ENCODE measurements at places on chromosomes 7 and 10.

DNA sequence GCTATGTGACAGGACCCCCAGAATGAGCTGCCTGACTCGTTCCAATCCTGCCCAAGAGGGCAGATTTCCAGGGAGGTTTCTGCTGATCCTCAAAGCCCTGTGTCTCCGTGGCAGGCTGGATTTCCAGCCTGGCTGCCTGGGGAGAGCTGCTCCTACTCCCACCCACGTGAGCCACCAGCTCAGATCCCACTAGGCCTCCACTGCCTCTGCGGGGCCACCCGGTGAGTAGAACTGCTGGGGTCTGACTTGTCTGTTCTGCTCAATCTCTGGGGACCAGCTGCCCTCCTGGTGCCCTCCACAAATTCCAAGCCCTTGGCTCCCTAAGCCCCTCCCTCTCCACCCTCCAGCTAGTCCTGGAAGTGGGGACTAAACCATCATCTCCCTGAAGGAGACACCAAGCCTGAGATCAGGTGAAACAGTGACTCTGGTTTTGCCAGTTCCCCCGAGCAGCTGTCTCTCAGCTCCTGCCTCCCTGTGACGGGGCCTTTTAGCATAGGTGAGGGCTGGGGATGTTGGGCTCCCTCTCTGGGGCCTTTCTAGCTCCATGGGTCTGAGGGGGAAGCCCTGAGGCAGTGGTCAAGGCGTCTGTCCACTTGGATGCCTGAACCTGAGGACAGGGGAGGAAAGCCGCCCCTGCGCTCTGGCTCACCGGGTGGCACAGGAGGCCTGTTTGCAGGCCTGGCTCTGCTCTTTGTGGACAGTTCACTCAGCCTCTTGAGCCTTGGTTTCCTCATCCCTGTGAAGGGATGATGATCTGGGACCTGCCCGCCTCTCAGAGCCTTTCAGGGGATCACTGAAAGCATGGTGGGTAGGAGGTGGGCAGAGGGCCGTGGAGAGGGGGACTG is 5.6 kb downstream of the FAM241B start:
- DNase-seq: no peak

DNA sequence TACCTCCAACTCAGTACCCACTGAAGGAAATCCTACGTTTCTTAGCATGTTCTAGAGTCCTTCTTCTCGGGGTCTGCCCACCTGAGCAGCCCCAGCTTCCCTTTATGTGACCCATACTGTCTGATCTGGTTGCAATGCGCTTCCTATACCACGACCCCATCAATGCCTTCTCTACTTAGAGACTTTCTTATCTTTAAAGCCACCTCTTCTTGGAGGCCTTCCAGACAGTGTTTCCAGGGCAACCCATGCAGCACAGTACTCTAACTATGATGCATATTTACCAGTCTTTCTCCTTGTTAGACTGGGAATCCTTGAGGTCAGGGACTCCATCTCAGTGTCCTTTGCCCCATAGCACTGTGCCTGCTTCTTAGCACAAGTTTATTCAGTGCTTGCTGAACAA is 54.5 kb upstream of the SLF2 start:
- DNase-seq: no peak

DNA sequence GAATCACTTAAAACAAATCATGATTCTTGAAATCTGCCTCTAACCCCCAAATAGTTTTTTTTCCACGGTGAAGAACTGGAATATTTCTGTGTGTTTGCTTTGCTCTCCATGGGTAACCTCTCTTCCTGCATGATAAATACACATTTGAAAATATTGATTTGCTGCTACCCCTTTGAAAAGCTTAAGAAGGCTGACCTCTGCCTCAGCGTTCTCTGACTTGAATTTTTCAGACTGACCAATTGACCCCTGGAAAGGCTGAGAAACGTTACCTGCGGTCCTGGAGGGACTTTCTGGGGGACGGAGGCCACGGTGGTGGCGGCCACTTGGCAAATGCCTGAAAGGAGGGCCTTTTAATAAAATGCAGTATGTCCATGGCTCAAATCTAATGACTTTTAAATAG is 520.2 kb downstream of the LRMDA start:
- DNase-seq: no peak

DNA sequence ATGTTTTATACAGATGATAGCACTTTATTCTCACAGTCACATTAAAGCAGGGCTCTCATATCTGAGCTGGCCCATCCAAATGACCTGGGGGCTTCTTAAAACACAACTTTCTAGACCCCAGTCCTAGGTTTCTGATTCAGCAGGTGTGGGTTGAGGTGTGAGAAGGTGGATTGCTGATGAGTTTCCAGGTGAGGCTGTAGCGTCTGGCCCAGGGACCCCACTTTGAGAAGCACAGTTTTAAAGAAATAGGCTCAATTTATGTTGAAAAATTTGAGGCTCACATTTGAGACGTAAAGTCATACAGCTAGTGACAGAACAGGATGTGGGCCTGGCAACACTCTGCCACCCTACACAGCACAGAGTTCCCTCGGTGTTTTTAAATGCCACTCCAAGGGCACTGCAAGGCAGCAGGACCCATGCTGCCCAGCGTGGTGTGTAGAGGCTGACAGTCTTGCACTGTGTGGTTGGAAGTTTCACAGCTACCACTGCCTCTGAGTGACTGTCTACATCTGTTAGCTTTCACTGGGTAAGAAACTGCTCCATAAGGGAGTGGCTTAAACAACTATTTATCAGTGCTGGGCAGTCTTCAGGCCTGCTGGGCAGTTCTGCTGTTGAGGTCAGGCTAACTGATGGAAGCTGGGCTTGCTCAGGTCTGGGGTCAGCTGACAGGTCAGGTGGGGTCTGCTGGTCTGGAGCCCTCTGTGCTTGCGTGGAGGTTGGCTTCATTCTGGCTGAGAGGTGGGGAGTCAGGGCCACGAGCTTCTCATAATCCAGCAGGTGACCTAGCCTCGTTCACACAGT is 319.7 kb downstream of the CXCL12 start:
- no peak for DNase-seq

DNA sequence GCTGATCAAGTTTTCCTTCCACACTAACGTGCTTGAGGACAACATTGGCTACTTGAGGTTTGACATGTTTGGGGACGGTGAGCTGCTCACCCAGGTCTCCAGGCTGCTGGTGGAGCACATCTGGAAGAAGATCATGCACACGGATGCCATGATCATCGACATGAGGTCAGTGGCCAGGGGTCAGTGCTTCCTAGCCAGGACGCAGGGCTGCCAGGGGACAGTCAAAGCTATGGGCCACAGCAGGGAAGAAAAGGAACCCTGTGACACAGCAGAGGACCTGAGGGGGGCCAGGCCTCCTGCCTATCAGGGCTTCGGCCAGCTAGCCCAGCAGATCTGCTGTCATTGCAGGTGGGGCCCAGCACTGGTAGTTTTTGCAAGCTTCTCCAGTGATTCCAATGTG is 5.2 kb downstream of the RBP3 start:
- no peak for DNase-seq

DNA sequence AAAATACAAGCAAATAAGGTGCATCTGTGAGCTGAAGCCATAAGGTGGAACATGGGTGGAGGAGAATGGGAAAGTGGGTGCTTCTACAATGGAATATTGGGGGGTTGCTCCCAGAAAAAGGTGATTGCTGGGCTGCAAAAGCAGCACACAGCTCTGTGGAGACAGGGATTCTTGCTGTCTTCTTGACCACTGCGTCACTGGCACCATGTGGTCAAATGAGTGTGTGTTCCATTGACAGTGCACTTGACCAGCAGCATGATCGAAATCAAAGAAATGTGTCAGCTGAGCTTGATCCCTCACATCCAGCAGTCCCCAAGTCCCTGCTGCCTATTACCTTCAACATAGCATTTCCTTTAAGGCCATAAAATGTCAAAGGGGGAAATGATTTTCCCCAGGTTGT is 56.2 kb downstream of the GPR26 start:
- DNase-seq: no peak

- peak; percentile 47 for DNase-seq
Observed at GRCh38 chr7:24757353-24758275, at the start of gene GSDME. GSDME (minus strand) TSS chr7:24757464; CDS start chr7:24749774, 7,690 bp downstream.

DNA sequence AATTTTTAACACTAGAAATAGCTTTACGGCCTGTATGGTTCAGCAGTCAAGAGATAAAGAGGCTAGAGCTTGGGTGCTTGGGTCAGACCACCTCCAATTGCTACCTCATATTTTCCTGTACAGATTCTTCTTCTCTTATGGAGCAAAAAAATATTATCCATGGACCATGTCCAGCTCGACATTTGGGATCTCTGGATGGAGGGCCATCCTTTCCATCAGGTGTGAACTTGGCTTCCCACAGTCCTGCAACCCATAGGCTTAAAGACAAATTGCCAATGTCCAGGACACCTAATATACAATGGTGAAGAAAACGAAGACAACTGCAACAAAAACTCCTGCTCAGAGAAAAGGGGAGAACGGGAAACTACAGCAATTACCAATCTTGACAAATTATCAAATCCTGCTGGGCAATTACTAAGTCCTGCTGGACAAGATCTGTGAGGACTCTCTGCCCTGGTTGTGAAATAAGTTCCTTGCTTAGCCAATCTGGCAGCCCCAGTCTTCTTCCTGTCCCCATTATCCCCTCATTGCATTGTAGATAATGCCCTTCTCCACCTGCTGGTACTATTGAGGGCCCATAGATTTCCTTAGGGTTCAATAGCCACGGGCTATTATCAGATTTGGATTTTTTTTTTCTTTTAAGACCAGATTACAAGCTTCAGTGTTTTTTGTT is 42.0 kb upstream of the BRAF start:
- no peak for DNase-seq

DNA sequence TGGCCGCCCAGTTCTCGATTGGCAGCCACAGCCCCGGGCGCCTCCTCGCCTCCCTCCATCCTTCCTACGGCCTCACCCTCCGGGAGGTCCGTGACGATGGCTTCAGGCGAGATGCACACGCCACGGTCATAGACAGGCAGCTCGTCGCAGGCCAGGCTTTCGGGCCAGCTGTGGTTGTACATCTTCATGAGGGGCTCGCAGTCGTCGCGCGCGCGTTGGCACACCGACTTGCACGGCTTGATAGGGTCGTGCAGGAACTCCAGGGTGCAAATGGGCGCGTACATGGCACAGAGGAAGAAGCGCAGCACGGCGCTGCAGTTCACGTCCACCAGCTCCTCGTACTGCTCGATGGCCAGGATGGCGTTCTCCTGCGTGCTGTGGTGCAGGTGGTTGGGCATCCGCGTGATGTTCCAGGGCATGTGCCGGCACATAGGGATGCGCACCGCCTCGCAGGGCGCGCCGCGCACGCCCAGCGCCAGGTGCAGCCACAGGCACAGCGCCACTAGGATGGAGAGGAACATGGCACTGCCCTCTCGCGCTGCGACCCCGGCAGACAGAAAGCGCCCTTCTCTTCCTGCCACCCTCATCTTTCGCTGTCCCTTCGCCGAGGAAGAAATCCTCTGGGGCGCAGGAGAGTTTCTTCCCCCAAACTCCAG is 472 bp downstream of the SFRP4 start:
- peak; percentile 18 for DNase-seq
